Activated naive CD4-positive, alpha-beta T cell (primary cell): ENCODE measurements at places on chromosomes 1 and 21.

DNA sequence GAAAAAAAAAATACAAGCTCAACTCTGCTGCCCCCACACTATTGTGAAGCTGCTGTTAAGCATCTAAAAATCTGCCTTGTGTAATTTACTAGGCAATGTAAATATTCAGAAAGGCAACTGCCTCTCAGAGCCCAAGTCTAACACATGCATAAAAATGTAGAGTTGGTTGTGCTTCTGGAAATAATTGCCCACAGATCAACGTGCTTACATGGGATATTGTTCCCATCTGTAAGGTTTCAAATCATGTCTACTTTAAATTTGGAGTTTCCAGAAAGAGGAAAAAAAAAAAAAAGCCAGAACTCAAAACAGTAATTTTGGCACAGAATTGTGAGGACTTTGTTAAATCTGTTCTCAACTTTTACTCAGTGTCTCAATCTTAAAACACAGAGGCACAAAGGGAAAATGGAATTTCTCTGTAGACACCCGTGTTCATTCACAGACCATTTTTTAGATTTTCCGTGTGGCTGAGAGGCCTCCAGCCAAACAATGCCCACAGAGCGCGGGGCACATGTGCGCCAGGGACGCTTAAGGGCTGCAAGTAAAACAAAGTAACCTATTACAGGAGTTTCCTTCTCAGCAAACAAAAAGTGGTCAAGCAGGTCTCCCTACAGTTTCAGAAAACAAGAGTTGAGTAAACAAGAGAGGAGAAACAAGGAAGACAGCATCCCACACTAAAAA is 115.5 kb downstream of the RERE start:
- no peak for DNase-seq

- DNase-seq, result no peak
Observed at GRCh38 chr1:203306965-203307541, 1.7 kb downstream of the BTG2 start.

DNA sequence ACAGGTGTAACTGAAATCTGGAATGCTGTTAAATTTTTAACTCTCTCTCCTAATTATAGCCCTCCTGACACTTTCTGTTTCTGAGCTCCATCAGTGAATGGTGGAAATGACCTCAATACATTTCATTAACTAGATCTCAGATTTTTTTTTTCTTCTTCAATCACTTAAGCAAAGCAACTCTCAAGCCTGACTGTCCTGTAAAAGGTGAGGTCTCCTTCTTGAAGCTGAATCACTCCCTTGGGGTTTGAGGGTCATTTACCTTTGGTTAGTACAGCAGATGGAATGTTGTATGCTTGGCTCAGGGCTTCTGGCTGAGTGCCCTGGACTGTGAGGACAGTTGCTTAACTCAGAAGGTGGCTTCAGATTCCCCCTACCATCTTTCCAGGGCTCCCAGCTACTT is 518.7 kb downstream of the PTPRC start:
- DNase-seq, result no peak

DNA sequence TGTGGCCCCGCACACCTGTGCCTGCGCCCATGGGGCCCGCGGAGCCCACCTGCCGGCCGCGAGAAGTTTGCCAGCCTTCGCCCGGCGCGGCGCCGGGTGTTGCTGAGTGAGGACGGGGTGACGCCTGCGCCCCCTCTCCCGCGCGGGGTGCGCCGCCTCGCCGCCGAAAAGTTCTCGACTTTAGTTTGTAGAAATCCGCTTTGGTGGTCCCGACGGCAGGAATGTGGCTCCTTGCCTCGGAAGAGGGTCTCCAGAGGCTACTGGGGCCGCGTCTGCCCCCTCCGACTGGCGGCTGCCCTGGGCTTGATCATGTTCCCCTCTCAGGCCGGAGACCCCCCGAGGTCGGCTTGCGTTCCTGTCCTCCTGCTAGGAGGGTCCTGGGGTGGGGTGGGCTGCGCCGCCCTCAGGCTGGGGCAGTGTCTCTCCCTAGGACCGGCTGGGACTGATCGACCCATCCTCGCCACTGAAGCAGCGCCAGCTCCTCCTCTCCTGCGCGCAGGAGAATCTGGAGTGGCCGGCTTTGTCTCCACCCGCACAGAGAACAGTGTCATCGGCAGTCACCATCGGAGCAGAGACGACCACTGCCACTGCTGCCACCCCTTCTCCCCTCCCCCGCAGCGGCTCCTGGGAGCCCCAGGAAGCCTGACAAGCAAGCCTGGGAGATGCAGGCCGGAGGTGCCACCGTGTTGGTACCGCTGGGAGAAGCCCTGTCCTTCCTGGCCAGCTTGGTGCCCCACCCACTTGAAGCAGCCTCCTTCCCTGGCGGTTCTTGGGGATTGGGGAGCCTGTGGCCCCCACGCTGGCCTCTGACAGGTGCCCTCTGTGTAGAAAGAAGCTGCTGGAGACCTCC is 553 bp upstream of the SLC30A2 start:
- DNase-seq, result no peak

DNA sequence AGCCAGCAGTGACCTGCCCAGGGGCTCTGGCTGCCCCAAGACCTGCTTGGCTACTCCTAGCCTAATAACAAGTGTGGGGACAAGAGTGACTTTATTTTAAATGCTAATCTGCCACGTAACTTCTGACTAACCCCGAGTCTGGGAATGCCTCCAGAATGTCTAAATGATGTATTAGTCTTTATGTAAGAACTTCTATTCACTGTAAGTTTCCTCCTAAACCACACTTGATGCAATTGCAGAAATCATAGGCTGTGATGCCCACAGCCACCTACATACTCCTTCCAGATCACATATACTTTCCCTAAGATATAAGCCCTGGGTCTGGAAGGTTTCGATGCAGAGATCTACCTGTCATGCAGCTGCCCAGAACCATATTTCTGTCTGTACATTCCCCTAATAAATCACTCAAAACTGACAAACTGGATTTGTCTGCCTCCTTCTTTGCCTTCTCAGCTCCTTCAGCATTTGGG is 5.9 kb upstream of the VPS45 start:
- no peak for DNase-seq

GRCh38 chr1:154873321-154873950 is 3.4 kb upstream of the KCNN3 start:
- no peak for DNase-seq

DNA sequence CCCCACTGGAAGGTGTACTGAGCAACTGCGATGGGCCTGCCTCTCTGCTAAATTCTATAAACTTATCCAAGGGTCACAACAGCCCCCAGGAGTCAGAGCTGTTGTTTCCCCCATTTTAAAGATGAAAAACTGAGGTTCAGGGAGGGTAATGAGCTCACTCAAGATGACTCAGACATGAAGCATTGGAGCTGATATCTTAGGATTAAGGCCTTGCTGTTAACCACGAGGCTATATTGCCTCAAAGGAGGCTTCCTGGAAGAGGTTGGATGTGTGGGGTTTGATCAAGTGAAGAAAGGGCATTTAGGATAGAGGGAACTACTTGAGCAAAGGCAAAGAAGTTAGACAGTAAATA is 6.7 kb downstream of the LDLRAP1 start:
- no peak for DNase-seq

- DNase-seq, result no peak
Observed at GRCh38 chr1:162676087-162676486, 43.8 kb downstream of the DDR2 start.

DNA sequence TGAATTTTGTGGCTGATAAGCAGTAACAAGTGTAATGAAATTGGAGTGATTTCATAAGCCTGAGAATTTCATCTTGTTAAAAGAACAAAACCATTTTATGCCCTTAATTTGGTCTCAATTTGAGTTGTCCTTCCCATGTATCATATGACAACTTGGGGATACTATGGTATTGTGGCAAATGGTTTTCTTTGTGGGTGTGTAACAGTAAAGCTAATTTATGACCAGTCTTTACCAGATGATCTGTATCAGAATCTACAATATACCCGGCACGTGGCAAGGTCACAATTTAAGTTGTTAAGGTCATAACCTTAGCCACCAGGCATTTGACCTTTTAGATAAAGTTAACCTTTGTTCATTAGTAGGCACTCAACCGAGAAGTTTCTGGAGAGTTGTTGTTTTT is 9.1 kb downstream of the NFIA start:
- no peak for DNase-seq

DNA sequence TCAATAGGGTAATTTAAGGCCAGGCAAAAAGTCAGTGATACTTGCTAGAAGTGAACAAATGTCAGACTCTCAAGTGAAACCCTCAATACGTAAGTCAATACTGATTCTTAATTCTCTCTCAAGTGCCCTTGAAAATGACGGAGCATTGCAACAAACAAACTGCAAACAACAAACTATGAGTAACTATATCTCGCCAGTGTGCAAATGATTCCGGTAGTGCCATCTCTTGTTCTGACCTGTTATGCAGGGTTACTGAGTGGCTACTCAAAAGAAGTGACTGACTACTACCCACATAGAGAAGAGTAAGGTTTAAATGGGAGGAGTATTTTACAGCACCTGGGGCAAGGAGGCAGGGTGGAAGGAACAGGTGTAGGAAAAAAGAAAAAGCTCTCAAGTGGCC is 1.6 kb downstream of the SLC19A2 start:
- no peak for DNase-seq

DNA sequence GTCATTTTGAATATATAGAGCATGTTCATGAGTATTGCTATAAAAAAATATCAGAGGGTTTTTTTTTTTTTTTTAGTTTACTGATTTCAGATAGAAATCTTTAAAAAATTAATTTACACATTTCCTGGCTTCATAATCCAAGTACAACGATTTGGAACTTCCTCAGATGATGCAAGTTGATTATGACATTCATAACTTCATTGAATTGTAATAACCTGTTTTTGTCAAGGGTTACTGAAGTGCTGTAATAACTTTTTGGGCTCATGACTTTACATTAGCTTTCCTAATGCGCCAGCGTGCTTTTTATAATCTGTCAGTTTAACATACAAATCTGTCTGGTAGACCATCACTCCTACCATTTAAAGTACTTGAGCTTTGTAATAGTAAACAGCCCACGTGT is 81.3 kb downstream of the SASS6 start:
- no peak for DNase-seq

DNA sequence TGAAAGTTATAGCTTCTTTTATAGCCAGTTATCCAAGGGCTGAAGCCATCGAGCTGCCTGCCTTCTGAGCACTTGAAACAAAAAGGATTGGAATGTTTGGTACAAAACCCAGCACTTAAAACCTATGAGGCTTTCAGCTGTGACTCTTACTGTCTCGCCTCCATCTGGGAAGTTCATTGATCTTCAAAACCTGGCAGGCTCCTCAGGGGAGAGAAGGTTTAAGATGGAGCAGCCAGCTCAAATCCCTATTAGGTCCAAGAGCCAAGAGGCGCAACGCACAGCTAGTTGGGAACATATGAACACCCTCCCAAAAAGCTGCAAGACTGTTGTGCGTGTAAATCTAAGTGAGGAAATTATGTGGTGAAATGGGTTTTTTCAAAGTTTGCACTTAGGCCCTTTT is 33.4 kb downstream of the BACE2 start:
- DNase-seq, result no peak

DNA sequence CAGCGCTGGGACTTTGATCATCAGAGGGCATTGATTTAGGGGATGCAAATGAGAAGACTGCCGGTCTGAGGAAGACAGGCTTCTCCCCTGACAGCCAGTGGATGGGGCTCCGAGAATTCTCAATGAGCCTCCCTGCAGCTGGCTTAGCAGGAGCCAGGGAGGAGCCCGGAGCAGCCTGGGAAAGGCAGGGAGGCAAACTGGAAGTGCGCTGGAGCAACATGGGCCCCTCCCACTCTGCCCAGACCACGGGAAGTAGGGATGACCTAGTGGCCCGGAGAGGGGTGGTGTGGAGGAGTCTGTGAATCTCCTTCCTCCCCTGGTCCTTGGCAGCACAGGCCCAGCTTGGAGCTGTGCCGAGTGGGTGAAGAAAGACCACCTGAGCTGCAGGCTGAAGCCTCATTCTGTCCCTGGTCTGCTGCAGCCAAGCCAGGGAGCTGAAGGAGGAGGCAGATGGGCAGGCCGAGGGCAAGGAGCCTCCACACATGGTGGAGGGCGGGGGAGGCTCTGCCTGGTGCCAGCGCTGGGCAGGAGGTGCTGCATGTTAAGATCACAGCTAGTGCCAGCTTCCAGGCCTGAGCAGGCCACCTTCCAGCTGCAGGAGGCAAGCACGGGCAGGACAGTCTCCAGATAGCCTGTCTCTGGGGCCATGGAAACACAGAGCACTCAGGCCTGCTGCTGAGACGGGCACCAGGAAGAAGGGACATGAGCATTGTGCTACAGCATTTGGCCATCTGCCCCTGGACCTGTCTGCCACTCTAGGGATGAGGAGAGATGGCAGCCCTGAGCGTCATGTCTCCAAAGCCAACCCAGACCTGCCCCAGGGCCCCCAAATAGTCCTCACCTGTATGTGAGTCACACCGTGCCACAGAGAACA is 12.2 kb upstream of the CLSTN1 start:
- no peak for DNase-seq

DNA sequence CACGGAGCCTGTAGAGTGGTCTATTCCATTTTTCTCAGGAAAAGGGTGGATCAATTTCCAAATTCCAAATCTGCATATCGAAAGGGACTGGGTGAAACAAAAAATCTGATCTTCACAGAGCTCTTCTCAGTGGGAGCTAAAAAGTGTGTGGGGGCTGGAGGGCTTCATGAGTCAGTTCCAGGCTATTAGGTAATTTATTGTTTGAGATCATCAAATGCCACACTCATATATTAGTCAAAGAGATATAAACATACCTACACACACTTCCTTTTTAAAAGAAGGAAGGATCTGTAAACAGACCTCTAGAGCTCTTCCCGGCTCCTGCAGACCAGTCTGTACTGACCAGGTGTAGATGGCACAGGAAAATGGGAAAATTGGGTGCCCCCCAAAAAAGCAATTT is 175.4 kb downstream of the ZBTB18 start:
- no peak for DNase-seq

GRCh38 chr1:163504331-163504978 is 182.7 kb downstream of the NUF2 start:
- DNase-seq, result no peak

- DNase-seq, result no peak
Observed at GRCh38 chr1:24481843-24482610, 20.6 kb upstream of the RCAN3 start.

GRCh38 chr1:53913352-53914033 is 19.5 kb downstream of the DIO1 start:
- no peak for DNase-seq
